ENCODE measurements at places on chromosomes 6 and 20.

DNA sequence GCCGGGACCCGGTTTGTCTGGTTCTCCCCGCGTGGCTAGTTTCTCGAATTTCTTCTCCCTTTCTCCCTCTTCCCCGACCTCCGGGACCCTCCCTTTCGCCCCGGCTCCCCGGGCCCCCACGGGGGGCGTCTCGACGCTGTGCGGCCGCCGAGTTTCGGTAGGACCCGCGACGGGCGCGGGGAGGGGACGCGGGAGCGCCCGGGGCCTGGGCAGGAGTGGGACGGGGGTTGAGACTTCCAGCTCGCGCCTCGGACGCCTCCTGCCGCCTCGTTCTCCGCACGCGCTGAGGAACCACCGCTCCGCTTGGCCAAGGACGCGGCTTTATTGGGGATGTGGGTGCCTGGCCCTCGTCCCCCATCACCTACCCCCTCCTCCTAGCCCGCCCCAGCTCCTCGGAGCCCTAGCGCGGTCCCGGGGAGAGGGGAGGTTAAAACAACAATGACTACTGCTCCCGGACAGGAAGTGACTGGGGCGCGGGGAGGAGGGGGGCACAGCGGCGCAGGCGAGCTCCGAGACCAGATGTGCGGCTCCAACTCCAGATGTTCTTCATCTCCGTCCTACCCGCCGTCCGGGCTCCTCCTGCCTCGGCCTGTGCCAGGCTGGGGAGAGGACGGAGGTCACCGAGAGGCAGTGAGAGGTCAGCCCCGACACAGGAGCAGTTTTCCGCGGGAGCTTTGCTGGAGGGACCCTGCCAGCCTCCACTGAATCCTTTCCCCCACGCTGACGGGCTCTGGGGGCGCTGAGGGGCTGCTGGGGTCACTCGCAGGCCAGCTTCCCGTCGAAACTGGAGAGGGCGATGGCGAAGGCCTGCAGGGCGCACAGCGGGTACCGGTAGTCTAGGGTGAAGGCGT lies 917 bp upstream of the TEAD3 start:
- peak; percentile 49 for DNase-seq

DNA sequence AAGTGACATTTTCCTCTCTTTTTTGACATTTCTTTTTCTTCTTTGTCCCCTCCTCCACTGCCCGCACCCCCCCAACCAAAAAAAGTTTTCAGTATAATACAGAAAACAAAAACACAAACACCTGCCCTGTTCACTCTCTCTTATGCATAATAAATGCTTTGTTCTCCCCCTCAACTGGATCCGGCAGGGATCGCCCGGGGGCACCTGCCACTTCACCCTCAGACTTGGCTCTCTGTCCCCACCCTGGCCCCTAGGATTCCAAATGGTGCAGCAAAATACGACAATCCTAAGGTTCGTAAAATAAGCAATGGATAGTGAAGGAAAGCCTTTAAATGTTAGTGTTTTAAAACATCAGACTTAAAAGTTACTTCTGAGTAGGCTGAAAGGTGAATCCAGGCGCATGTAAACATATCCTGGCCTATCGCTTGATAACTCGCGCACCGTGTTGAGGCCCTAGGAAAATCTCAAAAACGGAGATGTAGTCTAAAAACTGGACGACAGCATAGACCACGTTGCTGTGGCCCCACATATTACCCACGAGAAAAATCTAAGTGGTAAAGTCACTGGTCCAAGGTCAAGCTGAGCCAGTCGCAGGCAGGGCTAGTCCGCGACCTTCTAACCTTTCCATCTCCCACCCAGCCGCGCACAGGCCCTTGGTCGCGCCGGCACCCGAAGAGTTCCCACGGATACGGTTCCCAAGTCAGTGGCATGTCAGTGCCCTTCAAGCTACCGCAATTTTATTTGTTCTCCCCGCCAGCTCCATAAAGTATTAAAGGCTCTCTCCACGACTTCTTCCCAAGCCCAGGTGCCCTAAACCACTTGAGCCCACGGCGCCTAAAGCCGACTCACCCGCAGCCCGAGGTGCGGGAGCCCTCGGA lies 130.8 kb downstream of the OGFRL1 start:
- DNase-seq = no peak

DNA sequence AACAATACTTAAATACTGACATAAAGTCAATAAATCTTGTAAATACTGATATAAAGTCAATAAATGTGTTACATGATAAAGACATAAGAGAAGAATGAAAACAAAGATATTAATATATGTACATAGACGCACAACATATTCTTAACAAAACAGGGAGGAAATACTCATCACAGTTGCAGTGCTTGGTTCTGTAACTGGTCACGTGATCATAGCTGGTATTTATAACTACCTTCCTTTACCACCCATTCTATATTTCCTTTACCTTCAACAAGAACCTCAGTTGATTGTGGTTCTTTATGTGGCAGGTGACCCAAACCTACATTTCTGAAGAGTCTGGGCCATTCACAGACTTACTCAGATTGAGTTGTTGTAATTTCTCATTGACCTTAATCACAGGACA lies 131.6 kb downstream of the SGK1 start:
- no peak for DNase-seq

GRCh38 chr6:3751730-3752530 lies 417 bp upstream of the PXDC1 start:
- peak; percentile 66 for DNase-seq

GRCh38 chr20:38065764-38066375 lies 32.3 kb downstream of the RPRD1B start:
- DNase-seq = no peak

- DNase-seq = no peak
These were observed 128.3 kb downstream of the DST start for GRCh38 chr6:56514395-56514794.

- DNase-seq = no peak
These were observed 569.0 kb downstream of the KIF16B start for GRCh38 chr20:16004108-16004854.

- no peak for DNase-seq
These were observed 11.7 kb downstream of the SNTA1 start for GRCh38 chr20:33431797-33432381.

DNA sequence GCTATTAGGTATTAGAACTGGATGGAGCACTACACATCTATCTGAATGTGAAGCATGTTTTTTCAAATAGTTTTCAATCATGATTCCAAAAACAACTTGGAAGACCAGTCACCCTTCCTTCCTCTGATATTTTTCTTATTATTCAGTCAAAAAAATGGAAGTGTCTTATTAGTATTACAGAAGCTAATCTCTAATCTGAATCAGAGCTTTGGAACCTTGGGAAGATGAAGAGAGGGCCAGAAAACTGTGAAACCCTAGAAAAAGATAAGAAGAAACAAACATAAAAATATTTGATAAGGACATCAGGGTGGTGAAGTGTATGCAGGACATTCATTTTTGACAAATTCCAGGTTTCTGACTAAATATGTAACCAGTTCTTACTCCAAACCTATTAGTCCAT lies 166.3 kb upstream of the PRSS16 start:
- no peak for DNase-seq

DNA sequence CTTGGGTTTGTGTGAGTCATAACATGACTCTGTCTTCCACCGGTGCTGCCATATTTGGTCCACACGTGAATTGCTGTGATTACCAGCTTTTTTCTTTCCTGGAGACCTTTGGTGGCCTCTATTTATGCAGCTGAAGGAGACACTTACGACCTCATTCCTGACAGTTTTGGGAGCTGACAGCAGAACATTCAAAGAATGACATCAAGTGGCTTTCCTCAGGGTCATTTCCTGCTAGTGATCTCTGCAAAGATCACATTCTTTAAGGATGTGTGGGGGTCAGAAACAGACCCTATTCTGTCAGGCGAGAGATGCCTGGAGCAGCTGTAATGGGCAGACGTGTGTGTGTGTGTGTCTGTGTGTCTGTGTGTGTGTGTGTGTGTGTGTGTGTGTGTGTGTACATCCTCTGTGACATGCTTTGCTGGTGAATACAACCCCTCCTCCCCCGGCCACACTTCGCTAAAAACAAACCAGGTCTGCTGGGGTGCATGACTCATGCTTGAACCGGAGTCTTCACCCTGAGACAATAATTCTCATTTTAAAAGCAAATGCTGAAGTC lies 115.6 kb downstream of the TMEM170B start:
- DNase-seq = no peak

DNA sequence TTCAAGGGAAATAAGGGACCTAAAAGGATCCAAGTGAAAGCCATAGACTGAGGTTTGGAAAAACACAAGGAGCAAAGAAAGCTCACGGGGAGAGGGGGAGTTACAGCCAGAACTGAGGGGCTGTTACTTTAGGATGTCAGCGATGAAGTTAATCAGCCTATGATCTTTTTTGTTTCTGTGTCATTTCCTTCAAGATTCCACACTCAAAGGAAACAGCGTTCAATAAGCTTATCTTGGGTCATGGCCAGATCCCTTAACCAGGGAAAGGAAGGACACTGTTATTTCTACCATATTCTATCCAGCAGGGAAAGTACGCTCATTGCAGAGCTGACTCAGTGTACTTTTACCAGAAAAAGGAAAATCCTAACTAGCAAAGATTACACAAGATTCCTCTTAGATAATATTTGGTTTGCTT lies 132.8 kb downstream of the PFDN4 start:
- DNase-seq = no peak

DNA sequence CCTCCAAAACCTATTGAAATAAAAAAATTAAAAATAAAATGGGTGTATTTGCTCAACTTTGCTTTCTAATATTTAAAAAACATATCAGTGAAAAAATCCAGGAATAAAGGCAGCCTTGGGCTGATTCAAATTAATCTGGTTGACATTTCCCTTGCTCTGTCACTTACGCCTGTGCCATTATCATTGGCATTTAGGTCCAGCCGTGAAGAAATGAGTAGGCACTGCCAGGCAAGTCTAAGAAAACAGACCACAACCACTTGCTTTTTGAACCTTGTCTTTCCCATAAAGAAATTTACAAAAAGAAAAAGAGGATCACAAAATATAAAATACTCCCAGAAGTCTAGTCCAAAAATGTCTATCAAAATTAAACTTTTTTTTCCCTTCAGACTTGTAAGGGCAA lies 59.2 kb upstream of the HBS1L start:
- DNase-seq = no peak

- DNase-seq = no peak
These were observed 1019.3 kb upstream of the ADGRB3 start for GRCh38 chr6:67615796-67616195.

DNA sequence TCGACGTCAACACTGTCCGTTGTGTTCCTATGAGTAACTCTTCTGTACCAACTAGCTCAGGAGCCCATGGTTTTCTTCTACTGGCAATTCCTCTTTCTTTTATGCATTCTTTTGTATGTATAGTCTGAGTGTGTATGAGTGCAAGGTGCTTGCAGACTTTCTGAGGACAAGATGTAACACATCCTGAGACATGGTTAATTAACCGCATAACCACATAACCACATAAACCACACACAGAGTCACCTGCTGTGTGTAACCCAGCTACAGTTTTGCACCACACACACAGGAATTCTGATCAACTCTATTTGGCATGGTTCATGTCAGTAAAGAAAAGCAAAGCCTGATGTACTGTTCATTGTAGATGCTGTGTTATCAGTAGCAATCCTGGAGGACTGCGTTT lies 98.6 kb downstream of the DACT2 start:
- DNase-seq = no peak

DNA sequence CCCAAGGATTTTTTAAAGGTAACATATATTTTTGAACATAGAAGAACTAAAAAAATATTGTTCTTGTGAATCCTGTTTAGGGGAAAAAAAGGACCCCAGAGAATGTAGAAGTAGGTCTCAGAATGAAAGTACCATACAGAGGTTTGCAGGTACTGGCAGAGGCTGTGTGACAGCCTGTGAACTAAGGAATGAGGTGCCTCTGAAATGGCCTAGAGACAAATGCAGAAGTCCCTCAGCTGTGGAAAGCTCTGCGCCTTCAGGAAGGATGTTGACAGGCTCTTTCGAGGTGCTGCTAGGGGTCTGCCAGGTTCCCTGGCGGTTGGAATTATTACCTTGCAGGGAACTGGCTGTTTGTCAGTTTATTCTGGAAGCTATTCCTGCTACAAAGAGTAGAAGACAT lies 8.6 kb upstream of the TUBB2B start:
- DNase-seq = no peak

DNA sequence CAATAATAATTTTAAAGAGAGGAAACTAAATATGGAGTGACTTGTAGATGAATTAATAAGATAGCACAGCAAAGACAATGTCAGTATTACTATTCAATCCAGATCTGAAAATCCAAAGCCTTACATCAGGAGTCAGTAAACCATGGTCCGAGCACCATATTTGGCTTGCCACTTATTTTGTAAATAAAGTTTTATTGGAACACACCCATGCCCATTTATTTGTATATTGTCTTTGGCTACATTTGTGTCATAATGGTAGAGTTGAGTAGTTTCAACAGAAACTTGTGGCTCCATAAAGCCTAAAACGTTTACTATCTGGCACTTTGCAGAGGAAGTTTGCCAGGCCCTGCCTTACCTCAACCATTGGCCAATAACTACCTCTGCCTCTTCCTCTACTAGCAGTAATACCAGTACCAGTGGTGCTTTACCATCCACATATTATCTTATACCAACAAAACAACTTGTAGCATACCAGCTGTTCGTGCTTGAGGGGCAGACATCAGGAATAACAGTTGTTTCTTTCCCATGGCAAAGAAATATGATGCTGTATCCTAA lies 51.8 kb upstream of the SYNJ2 start:
- no peak for DNase-seq

DNA sequence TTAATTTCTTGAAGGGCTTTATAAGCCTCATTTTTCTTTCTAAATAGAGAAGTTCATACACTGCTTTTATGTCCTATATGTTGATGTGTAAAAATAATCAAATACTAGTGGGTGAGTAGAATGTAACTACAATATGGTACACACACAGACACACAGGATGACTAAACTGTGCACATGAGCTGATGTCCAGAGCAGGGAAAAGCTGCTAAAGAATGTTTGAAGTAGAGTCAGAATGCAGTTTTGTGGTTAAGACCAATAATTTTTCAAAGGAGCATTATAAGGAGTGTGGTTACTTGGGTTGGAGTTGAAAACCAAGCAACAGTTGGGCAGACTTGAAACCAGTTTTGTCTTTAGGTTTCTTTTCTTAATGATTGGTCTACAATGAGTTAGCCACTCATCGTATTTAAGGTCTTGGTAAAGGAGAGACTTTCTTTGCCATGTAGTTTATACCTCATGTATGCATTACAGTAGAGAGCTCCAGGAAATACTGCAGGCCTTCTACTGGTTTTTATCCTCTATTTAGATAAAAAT lies 196.6 kb downstream of the ESR1 start:
- DNase-seq = no peak

DNA sequence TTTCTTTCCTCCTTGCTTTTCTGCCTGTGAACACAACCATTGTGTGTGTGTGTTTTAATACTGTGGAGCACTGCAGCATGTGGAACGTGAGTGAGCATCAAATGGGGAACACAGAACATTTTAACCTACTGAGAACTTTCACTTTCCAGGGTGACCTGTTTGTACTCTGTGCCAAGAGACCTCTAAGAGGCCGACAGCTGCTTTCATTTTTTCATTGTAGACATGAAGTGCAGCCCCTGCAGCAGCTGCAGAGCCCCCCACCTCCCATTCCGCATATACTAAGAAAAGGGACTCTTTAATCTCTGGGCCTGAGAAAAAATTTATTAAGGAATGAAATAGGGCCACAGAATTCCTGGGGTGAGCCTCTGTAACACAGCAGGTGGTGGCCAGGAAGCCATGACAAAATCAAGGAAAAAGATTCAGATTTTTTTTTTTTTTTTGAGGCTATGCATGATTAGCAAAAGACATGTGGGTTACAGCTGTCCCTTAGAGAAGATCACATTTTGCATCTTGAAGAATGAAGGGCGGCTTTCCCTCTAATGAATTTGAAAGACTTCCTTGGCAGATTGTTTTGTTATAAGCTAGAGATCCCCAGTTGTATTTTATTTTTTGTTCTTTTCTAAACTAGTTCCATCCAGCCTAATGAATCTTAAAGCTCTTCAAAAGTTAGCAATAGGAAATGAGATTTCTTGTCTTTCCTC lies 503.4 kb downstream of the CD109 start:
- DNase-seq = no peak

Measured in activated T-cell treated with anti-CD3 and anti-CD28 coated beads, Interleukin-2, amount 50 U/mL, for 1 hour (primary cell).